Activated CD4-positive, alpha-beta T cell treated with anti-CD3 and anti-CD28 coated beads, Interleukin-2, Interleukin-4, amounts not matched to agents 100 ng/mL and 50 ng/mL, durations not matched to agents 16 hours and 8 hours (primary cell): ENCODE measurements at places on chromosomes 3 and 15.

DNA sequence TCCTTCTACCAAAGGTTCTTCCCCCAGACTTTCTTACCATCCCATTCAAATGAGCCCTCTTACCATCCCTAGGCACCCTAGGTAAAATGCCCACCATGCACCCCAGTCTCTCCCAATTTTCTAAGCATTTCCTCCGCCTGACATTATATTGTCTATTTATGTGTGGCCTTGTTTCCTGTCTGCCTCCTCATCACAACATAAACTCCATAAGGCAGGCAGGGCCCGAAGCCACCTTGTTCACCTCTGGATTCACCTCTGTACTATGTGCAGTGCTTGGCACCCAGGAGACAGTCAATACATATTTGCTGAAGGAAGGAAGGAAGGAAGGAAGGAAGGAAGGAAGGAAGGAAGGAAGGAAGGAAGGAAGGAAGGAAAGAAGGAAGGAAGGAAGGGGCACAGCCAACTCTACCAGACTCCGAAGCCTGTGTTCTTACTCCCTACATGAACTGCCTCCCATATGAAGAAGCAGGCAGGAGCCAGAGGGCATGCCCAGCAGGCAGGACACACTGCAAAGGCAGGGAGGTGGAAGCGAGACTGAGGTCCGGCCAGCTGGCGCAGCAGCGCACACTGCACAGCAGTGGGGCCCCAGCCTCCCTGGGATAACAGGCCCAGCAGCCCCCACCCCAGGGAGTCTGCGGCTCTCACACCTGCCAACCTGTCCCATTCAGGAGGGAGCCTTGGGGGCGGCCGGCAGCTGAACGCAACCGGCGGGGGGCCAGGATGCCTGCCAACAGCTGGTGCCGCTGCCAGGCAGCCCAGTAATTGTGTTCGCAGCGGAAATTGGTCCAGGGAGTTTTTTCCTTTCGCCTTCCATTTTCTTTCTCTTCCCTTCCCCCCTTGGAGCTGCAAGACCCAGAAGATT lies 106.0 kb upstream of the LINGO1 start:
- DNase-seq, result no peak

GRCh38 chr3:139118835-139119234 lies 74.1 kb upstream of the PRR23C start:
- no peak for DNase-seq

DNA sequence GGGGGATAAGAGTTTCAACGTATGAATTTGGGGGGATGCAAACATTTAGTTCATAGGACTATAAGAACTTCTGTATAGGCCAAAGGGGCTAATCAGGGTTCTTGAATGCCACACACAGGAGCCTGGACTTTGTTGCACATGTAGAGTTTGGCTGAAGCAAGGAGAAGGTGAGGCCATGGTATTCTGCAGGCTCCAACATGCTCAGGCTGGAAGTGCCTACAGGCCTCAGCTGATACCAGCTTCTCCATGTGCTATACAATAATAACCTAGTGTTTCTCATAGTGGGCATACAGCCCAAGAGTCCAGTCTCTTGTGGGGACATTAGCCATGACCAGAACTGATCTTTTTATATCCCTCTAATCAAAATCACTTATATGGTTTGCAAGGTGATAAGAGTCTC lies 399.7 kb upstream of the MCTP2 start:
- DNase-seq, result no peak

- DNase-seq, result no peak
These were observed 67.4 kb downstream of the CSNK1G1 start for GRCh38 chr15:64288577-64288976.
